Stimulated activated CD4-positive, alpha-beta T cell treated with anti-CD3 and anti-CD28 coated beads, Interleukin-1b, Interleukin-23, amount 100 ng/mL, for 48 hours (primary cell): ENCODE measurements at places on chromosomes 12 and 14.

GRCh38 chr14:105532735-105533141 lies 6.4 kb downstream of the TMEM121 start:
- DNase-seq: no peak

DNA sequence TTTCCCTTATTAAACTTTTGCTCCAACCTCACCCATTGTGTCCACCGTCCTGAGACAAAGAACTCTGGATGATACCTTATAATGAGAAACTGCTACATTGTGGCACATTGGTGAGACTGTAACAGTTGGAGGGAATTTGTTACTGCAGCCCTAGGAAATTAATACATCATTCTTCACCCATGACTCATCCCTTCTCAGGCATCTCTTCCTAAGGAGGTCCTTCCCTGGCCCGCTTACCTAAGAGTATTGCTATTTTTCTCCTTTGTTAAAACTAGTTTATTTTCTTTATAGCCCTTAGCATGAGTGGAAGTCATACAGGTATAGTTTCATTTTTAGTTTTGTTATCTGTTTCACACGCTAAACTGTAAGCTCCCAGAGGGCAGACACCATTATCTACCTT lies 87.1 kb downstream of the TMEM260 start:
- DNase-seq: no peak

DNA sequence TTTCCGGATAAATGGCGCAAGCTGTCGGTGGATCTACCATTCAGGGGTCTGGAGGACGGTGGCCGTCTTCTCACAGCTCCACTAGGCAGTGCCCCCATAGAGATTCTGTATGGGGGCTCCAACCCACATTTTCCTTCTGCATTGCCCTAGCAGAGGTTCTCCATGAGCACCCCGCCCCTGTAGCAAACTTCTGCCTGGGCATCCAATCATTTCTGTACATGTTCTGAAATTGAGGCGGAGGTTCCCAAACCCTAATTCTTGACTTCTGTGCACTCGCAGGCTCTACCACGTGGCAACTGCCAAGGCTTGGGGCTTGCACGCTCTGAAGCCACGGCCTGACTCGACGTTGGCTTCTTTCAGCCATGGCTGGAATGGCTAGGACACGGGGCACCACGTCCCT lies 5.1 kb upstream of the SERPINA10 start:
- no peak for DNase-seq

DNA sequence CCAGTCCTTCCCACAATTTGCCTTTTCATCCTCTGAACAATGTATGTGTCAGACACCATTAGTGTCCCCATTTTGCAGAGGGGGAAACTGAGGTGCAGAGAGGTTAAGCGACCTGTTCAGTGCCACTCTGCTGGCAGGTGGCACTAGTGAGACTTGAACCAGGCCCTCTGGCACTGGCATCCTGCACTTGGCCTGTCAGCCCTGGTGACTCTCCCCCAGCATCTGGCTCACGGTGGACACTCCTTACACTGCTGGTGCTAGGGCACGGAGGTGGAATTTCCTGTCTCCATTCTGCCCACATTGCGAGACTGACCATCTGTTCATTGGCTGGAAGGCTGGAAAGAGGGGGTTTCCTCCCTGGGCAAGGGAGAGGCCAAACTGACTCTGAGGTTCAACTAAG lies 48.7 kb downstream of the CCNK start:
- DNase-seq: no peak
